ENCODE measurements at places on chromosomes 16 and 17.

DNA sequence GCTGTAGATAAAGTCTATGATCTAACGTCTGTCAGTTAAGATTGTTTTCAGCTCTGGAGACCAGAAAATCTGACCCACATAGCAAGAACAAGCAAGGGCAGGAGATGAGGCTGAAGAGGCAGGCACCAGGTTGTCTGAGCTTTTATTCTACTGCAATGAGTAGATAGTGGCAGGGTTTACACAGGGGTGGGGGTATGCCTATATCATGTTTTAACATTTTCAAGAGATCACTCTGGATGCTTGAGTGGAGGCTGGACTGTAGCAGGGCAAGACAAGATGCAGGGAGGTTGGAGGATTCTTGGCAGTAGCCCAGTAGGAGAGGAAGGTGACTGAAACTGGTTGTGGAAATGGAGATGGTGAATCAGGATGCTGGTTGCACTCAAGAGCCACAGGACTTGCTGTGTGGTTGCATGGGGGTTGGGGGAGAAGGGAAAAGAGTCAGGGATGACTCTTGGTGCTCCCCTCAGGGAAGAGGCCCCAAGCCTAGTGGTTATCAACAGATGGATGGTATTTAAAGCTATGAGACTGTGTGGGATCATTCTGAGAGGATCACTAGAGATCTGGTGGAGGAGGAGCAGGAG is 143.1 kb upstream of the KCNJ18 start:
- DNase-seq: no peak

DNA sequence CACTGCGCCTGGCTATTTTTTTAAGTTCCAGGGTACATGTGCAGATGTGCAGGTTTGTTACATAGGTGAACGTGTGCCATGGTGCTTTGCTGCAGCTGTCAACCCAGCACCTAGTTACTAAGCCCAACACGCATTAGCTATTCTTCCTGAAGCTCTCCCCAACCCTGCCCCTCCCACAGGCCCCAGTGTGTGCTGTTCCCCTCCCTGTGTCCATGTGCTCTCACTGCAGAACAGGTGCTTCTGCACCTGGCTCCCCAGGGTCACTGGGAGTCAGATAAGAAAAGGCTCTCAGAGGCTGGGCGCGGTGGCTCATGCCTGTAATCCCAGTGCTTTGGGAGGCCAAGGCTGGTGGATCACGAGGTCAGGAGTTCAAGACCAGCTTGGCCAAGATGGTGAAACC is 6.2 kb downstream of the HASPIN start:
- no peak for DNase-seq

- no peak for DNase-seq
These were observed 3.8 kb upstream of the RPL23 start for GRCh38 chr17:38857271-38857670.

DNA sequence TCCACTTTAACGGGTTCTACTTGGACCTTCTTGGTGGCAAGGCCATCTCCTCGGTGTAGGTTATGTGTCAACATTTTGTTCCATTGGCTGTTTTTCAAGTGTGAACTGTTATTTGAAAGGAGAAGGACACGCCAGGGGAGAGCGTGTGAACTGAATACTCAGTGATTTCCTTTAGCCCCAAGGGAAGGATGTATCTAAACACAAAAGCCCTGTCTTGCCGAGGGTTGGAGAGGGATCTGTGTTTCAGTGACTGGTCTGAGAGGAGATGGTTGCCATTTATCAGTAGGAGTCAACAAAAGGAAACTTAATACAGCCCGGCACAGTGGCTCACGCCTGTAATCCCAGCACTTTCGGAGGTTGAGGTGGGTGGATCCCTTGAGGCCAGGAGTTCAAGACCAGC is 50.0 kb downstream of the USP10 start:
- no peak for DNase-seq

DNA sequence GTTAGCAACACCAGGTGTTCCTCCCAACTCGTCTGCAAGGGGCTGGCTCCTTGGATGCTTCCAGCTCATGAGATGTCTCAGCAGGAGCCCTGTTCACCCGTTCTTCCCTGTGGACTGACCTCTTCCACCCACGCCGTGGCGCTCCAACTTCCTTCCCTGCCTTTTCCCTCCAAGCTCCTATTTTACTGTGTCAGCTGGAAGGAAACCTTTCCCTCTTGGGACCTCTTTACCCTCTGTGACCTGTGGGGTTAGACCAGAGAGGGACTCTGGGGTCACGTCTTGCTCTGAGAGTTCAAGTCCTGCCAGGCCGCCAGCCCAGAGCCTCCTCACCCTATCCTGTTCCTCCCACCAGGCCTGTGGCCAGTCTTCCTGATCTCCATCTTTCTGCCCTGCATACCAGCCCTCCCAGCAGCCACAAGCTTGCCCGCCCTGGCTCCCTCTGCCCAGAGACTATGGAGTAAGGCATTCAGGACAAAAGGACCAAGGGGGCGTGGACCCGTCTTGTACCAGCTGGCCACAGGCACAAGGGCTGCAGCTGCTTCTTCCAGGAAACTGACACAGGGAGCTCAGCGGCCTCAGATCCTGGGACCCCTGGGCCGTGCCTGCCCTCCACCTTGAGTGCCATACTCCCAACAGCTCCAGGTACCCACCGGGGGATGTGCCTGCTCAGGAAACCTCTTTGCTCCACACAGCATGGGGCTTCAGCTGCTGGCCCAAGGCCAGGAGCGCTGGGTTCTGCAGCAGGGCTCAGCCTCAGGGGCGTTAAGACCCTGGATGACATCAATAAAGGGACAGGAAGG is 3.0 kb downstream of the PAQR4 start:
- DNase-seq: no peak

DNA sequence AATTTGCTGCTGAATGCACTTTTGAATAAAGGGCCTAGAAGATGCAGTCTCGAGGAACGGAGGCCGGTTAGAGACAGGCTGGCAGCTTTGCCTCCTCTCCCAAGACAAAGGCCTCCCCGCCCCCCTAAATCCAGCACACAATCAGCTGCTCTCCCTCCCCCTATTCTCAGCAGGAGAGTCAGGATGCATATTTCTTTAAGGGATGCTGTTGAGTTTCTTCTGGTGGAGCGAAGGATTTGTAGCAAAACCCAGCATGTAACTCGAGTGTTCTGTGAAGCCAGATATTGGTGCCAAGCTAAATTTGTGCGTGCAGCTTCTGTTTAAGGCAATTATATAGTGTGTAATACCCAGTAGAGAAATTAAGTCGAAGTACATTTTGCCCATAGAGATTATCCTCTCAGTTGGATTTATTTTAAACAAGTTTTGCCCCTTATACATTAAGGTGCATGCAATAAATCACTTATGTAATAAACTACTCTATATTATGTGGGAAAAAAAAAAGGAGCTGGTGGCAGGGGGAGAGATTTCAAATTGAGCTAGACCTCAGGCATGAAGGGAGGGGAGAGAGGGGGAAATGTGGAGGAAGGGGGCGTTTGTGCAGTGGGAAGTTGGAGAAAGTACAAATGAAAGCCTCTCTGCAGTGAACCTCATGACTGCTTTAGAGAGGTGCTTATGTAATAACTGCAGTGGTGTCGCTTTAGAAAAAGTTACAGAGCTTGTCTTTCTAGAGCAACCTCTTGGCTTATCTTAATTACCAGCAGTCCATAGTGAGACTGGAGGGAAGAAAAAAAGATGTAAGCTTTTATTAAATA is 599.2 kb downstream of the MAF start:
- DNase-seq: no peak

DNA sequence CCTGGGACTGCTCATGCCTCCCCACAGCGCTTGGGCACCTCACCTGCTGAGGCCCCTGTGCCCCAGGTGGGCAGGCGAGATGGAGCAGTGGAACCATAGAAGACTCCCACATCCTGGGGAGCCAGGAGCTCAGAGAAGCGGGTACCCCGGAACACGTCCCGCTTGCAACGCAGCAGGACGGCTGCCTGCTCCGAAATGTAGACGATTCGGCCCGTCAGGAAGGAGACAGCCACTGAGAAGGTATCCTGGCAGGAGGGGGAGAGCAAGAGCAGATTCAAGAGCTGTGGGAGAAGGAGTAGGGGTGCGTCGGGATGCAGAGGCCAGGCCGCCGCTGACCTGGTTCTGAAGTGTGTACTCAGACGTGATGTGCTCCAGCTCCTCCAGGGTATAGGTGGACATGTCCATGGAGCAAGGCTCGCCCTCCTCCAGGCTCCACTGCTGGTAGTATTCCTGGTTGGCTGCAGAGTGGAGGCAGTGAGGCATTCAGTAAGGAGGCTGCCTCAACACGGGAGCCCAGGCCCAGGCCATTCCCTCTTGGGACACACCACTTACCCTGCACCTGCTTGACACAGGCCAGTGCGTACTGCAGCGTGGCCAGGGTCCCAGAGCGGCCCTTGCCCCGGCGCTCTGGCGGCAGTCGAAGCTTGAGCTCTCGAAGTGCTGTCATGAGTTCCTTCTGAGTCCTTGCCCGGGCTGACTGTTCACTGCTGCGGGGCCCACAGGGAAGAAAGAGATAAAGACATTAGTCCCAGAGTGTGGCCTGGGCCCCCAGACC is 2.6 kb downstream of the PER1 start:
- no peak for DNase-seq

- DNase-seq: no peak
These were observed 13.3 kb downstream of the C16orf90 start for GRCh38 chr16:3481696-3482658.

- DNase-seq: no peak
These were observed 1.4 kb downstream of the NSMCE1 start for GRCh38 chr16:27267037-27267677.

GRCh38 chr17:45282683-45283644 is 21.1 kb upstream of the SPATA32 start:
- no peak for DNase-seq

DNA sequence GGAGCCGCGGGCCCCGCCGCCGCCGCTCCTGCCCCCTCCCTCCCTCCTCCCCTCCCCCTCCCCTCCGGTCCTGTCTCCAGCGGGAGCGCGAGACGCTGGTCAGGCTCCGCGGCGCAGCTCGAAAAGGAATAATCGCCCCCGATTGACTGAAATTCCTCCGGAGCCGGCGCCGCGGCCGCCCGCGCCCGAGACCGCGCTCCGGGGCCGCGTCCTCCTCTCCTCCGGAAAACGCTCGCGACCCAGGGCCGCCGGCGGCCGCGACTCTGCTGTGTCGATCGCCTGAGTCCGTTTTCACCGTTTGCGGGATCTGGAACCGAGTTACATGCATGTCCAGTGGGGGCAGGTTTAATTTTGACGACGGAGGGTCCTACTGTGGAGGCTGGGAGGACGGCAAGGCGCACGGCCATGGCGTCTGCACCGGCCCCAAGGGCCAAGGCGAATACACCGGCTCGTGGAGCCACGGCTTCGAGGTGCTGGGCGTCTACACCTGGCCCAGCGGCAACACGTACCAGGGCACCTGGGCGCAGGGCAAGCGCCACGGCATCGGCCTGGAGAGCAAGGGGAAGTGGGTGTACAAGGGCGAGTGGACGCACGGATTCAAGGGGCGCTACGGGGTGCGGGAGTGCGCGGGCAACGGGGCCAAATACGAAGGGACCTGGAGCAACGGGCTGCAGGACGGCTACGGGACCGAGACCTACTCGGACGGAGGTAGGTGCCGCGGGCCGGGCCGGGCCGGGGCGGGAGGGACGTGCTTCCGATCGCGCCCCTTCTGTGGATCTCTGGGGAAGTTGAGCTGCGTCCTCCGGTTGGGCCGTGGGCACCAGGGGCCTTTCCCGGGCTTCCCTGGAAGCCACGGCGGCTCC is 744 bp downstream of the JPH3 start:
- DNase-seq: no peak

DNA sequence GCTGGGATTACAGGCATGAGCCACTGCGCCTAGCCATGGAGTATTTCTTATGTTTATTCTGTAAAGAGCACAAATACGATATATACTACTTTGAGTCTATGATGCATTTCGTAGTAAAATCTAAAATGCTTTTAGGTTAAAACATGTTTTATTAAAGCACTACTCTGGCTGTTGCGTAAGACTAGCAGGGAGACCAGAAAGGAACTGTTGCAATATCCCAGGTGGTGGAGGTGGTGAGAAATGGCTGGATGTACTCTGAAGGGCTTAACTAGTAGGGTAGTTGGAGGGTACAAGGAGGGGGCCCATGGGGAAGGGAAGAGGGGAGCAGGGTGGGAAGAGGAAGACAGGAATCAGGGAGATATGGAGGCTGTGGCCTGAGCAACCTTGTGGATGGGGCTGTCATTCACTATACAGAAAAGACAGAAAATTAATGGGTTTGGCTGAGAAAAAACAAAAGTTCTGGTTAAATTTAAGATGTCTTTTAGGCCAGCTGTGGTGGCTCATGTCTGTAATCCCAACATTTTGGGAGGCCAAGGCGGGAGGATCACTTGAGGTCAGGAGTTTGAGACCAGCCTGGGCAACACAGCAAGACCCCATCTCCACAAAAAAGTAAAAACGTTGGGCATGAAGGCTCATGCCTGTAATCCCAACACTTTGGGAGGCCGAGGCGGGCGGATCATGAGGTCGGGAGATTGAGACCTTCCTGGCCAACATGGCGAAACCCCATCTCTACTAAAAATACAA is 35.8 kb downstream of the ST3GAL2 start:
- DNase-seq: no peak

- DNase-seq: no peak
These were observed 452.0 kb downstream of the SOX9 start for GRCh38 chr17:72572604-72573491.

DNA sequence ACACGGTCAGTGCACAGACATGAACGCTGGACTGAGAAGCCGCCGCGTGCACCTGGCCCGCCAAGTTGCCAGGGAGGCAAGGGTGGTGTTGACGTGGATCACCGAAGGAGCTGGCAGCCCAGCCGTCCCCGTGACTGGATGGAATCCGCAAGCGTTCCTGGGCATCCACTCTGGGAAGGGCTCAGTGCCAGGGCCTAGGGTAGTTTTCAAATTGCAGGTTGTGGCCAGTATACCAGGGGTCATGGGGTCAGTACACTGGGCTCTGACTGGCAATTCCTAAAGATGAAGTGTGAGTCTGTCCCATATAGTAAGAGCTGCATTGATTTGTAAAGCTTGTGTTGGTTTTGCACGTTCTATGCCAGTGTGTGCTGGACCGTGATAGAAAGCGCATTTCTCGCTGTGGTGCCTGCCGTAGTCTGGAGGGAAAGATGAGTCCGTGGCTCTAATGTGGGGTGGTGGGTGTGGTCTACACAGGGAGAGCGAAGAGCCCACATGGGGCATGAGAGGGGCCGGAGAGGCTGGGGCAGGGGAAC is 21.1 kb upstream of the METRNL start:
- DNase-seq: no peak

DNA sequence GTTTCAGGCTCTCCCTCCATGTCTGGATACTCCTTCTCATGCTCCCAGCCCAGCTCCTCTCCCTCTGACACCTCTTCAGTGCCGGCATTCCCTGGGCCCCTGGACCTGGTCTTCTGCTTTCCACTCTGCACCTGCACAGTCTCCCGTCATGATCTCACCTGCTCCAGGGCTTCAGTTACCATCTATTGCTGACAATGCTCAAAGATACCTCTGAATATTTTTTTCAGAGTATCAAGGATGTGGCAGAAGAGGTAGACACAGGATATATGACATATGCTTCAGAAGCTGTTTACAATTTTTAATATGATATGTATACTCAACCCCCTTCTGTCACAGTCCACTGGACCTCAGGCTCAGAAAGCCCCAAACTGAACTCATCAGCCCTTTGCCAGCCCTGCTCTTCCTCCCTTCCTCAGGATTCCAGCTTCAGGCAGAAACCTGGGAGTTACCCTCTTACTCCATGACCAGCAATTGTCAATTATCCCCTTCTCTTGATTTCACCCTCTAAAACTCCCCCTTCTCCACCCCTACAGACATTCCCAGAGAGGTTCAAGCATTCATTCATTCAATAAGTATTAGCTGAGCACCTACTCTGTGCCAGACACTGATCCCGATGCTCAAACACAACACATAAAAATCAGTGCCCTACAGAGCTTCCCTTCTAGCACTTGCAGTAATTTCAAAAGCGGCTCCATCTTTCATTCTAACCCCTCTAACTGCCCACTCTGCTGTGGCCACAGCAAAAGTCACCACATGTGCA is 7.8 kb upstream of the MLLT6 start:
- DNase-seq: no peak

Measured in activated T-cell treated with anti-CD3 and anti-CD28 coated beads for 4 hours (primary cell).